Activated CD4-positive, alpha-beta T cell treated with anti-CD3 and anti-CD28 coated beads, Interleukin-2, amount 10 ng/mL, durations not matched to agents 7 days and 5 days (primary cell): ENCODE measurements at places on chromosomes 12 and 14. TPM values are rescaled to one million over a fixed set of nuclear protein-coding genes. Genes with fewer than 3 reads are reported as not detected.

The CFAP54 gene
- total RNA-seq: 0.23 TPM

- DNase-seq: no peak
- H3K36me3 ChIP-seq: no peaks in the 10 kb centered on the region
- no peak overlapping the region for H3K27ac ChIP-seq
- peaks cover 11% of the 10 kb centered on the region for H3K4me1 ChIP-seq
- no peak overlapping the region for H3K4me3 ChIP-seq
- H3K27me3 ChIP-seq: peaks cover 3% of the 10 kb centered on the region
Observed at GRCh38 chr12:6066651-6067050, 57.8 kb downstream of the VWF start.

DNA sequence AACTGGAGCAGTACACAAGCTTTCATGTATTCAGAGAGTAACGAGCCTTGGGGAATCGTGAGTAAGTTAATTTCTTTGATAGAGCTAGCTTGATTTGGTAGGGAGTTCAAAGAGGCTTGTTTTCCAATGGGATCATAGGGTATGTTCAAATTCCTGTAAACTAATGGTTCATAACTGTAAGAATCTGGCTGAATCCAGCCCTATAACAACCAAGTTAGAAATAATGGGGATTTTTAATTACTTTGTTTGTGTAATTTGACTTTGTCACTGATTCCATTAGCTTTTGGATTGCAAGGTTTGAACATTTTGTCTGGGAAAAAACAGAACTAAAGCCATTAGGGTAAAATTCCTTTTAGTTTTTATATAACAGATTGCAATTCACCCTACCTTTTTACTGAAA lies 94.0 kb downstream of the WNK1 start:
- no peak overlapping the region for H3K4me3 ChIP-seq
- no peaks in the 10 kb centered on the region for H3K27me3 ChIP-seq
- peaks cover 23% of the 10 kb centered on the region for H3K4me1 ChIP-seq
- H3K36me3 ChIP-seq: peaks cover 46% of the 10 kb centered on the region
- H3K27ac ChIP-seq: no peak overlapping the region

GRCh38 chr12:78885466-78885865 lies 20.9 kb downstream of the SYT1 start:
- no peaks in the 10 kb centered on the region for H3K36me3 ChIP-seq
- no peaks in the 10 kb centered on the region for H3K4me1 ChIP-seq
- DNase-seq: no peak
- no peaks in the 10 kb centered on the region for H3K27me3 ChIP-seq

The RERGL gene
- not detected for total RNA-seq
